8988T (cell line): ENCODE measurements at places on chromosomes 13 and 19.
A peak's percentile ranks its signal among the peaks of the same experiment; 100 is the strongest.

GRCh38 chr19:16118489-16119033, 6.9 kb downstream of the RAB8A start:
- no peak for DNase-seq

GRCh38 chr19:28963486-28964250, 249.3 kb downstream of the UQCRFS1 start:
- DNase-seq = no peak

- no peak for DNase-seq
Measured at GRCh38 chr19:18322318-18322758, 538 bp downstream of the LSM4 start.

GRCh38 chr19:46019270-46019669, 3.6 kb downstream of the PGLYRP1 start:
- no peak for DNase-seq

DNA sequence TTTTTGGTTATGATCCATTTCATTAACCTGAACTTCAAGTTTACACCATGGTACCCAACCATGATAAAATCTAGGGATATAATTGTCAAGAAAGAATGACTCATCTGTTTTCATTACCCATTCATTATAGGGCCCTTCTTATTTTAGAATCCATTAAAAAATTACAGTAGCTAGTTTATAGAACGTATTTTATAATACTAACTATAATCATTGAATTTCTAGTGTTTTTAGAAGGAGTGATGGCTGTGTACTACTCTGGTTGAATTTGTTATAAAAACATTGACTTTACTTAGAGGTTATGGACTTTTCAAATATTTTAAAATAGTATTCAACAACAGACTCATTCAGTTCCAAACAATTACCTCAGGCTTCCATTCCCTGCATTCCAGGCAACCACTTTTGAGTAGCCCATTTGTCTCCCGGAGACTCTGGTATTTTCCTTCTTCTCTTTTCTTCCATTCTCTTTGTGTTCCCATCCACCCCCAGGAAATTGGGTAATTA, 71.9 kb upstream of the KLF12 start:
- no peak for DNase-seq

GRCh38 chr13:112252804-112253590, 123.2 kb upstream of the SPACA7 start:
- no peak for DNase-seq

GRCh38 chr13:47277774-47278173, 380.9 kb upstream of the HTR2A start:
- DNase-seq = no peak

DNA sequence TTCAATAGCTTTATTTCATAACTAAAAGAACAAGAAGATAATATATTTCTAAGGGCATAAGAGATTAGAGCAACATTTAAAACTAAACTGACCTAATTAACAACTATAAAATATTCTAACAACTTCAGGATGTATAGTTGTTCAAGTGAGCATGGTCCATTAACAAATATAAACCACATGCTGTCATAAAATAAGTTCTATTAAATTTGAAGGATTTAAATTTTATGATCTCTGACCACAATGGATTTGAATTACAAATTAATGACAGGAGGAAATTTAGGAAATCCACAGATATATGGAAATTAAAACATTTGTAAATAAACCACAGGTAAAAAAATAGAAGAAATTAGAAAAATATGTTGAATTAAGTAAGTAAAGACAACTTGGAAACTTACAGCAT, 196.5 kb upstream of the PCDH20 start:
- no peak for DNase-seq

GRCh38 chr13:102799426-102800144, 666 bp downstream of the BIVM start:
- DNase-seq = no peak

DNA sequence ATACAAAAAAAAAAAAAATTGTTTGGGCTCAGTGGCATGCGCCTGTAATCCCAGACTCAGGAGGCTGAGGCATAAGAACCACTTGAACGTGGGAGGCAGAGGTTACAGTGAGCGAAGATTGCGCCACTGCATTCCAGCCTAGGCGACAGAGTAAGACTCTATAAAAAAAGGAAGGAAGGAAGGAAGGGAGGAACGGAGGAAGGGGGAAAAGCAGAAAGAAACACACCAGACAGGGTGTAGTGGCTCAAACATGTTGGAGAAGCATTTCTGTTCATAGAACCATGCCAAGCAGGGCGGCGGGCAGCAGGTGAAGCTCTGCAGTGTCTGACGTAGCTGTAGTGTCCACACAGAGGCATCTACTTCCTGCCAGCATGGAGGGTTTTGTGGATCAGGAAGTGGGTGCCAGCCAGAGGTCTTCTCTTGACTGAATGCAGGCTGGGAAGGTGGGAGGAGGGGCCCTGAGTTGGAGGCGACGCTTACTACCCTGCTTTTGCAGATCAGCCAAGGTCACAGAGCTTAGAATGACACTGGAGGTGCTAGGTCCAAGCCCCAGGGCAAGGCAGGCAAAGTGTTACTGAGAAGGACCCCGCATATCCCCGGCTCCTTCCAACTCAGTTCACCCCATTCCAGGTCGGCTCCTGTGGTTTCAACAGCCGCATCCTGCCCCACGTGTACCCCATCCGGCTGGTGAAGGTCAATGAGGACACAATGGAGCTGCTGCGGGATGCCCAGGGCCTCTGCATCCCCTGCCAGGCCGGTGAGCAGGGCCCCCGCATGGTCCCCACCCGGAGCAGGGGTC, 11.6 kb upstream of the PGLS start:
- DNase-seq = no peak

DNA sequence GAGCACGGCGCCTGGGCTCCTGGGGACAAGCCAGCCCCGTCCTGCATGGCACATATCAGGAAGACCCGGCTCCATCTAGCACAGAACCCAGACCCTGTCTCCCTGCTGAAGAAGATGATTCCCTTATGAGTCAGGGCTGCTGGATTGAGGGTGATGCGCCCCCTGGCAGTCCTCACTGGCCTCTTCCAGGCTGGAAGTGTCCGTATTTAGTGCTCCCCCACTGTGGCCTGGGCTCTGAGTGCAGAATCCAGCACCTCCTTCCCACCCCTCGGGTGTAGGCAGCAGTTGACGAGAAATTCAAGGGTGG, 14.9 kb downstream of the COMP start:
- DNase-seq = peak; percentile 91

- no peak for DNase-seq
Measured at GRCh38 chr19:3576696-3577443, 4.1 kb downstream of the HMG20B start.

DNA sequence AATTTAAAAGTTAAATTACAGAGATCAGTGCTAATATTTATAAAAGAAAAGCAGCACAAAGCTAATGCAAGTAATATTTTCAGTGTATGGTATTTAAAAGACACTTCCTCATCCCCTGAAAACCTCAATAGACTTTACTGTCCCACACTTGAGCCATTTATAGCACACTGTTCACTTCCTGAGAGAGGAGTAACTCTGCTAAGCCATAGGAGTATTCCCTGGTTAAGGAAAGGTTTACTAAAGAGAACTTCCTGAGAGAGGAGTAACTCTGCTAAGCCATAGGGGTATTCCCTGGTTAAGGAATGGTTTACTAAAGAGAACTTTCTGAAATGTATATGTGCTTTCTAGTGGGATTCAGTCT, 159.4 kb downstream of the NHLRC3 start:
- no peak for DNase-seq

DNA sequence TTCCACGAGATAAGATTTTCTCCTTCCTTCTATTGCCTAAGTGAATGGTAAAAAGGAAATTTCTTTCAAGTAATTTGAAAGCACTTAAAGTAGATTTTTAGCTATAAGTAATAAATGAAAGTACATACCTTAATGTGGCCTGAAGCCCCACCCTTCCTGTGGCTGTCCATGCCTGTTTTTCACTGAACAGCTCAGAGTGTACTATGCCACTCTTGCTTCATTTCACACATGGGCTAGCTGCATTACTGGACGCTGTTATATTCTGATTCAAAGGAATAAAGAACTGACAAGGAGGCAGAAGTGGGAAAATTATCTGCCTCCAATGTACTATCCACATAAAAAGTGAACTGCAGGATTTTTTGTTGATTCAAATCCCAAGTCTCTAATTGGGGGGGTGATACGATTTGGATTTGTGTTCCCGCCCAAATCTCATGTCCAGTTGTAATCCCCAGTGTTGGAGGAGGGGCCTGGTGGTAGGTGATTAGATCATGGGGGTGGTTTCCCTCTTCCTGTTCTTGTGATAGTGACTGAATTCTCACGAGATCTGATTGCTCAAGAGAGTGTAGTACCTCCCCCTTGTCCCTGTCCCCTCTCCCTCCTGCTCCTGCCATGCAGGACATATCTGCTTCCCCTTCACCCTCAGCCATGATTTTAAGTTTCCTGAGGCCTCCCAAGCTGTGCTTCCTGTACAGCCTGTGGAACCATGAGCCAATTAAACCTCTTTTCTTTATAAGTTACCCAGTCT, 154.7 kb upstream of the SGCG start:
- DNase-seq = no peak

DNA sequence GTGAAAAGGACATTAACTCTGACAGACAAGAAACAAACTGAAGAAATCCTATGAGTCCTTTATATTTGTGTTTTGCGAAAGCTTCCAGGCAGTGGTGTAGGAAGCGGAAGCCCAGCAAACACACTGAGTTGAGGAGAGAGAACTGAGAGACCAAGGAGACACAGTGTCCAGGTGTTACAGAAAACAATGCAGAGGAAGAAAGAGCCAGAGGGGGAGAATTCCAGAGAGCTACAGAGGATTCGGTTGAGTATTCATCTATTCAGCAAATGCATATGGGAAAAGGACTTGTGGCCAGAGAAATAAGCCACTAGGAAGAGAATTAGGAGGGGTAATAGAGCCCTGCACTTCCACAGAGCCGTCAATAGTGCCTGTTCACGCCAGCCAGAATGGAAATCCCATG, 183.5 kb downstream of the LIG4 start:
- no peak for DNase-seq

GRCh38 chr19:57010541-57010940, 109.2 kb upstream of the USP29 start:
- DNase-seq = no peak

GRCh38 chr13:42007844-42008243, 40.6 kb upstream of the DGKH start:
- DNase-seq = no peak

- DNase-seq = no peak
Measured at GRCh38 chr13:113560645-113561416, 23.7 kb upstream of the TFDP1 start.

- DNase-seq = no peak
Measured at GRCh38 chr13:33611121-33611805, 206.7 kb upstream of the RFC3 start.

- no peak for DNase-seq
Measured at GRCh38 chr13:75931116-75931515, 295.0 kb downstream of the LMO7 start.

- no peak for DNase-seq
Measured at GRCh38 chr19:1967087-1967608, 26.2 kb downstream of the CSNK1G2 start.

DNA sequence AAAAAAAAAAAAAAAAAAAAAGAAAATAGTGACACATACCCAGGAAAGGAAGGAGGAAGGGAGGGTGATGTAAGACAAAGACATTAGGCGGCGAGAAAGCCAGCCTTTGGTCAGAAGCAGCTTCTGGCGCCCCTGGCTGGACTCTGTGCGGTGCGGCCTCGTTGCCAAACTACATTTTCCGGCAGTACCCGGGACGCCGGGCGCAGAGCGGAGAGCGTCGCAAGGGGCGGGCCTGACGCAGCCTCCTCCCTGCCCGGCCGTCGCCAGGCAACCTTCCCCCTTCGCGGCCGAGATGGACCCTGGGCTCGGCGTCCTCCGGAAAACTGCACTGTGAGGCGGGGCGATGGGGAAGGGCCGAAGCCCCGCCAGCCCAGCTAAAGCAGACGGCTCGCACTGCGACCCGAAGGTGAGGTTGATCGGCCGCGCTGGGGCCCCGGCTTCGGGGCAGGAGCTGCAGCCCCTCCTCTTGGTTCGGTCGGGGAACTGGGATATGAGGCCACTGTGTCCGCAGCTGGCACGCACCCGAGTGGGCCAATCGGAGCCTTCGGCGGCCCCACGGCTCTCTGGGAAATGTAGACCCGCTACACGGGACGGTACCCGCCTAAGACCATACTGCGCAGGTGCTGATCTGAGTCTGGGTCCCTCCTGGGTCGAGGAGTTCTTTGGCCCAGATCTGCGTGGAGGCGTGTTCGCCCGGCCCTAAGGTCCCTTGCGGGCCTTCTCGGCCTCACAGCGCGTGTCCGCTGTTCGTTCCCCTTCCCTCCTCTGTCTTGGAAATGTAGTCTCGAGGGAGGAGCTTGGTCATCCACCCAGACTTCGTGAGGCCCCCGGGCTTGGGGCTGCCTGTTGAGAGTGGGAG, 2.3 kb upstream of the MZF1 start:
- no peak for DNase-seq

GRCh38 chr13:49459580-49459979, 15.5 kb downstream of the SETDB2 start:
- DNase-seq = no peak

DNA sequence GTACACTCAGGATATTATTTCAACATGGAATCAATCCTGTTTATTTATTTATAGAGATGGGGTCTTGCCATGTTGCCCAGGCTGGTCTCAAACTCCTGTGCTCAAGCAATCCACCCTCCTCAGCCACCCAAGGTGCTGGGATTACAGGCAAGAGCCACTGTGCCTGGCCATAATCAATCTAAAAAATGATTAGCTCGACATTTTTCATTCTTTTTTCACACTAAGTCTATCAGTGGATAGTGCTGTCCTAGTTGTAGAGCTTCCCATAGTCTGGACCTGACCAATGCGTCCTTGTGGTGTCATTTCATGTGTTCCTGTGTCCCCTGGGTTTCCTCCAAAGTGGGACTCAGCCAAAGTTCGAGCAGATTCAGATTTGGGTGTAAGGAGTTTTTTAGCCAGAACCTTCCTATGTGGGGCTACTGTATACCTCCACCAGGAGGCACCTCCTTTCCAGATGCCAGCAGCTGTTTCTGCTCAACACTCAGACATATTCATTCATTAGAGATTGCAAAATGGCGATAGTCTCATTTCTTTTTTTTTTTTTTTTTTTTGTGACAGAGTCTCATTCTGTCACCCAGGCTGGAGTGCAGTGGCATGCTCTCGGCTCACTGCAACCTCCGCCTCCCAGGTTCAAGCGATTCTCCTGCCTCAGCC, 61.1 kb downstream of the MAP4K1 start:
- DNase-seq = peak; percentile 40

DNA sequence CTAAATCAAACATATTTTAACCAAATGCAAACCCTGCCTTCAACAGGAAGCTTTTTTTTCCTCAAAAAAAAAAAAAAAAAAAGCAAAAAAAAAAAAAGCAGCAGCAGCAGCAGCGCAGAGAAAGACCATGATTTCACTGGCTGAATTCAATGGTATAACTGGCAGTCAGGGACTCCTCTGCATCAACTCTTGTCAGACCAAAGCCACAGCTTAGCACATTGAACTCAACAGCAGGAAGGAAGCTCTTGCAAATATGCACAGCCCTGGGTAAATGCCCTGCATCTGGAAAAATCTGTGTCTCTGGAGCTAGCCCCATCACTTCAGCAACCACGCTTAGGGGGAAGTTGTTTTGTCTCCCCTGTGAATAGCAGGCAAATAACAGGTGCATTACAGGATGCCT, 17.6 kb upstream of the DHRS12 start:
- no peak for DNase-seq

- DNase-seq = no peak
Measured at GRCh38 chr13:30779608-30780007, 44.3 kb downstream of the ALOX5AP start.
